ENCODE measurements at places on chromosomes 3 and 15.

DNA sequence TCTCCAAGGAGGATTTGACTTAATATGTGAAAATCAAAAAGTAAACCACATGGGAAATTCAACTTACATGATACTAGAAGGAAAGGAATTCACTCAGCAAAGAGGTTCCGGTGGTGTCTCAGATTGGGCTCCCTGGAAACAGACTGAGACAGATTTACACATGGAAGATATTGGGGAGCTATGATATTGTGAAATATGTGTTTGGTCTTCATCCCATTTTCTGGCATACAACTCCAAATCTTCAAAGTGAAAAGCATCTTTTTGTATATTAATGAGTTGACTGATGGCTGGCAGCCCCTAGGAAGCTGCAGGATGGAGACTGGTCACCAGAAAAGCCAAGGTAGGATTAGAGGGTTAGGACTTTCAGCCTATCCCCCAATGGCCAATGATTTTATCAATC lies 29.3 kb downstream of the GRK7 start:
- DNase-seq, result no peak

GRCh38 chr3:156599089-156599874 lies 44.4 kb upstream of the SSR3 start:
- DNase-seq, result no peak

GRCh38 chr3:13054341-13055285 lies 18.6 kb downstream of the IQSEC1 start:
- DNase-seq, result no peak

DNA sequence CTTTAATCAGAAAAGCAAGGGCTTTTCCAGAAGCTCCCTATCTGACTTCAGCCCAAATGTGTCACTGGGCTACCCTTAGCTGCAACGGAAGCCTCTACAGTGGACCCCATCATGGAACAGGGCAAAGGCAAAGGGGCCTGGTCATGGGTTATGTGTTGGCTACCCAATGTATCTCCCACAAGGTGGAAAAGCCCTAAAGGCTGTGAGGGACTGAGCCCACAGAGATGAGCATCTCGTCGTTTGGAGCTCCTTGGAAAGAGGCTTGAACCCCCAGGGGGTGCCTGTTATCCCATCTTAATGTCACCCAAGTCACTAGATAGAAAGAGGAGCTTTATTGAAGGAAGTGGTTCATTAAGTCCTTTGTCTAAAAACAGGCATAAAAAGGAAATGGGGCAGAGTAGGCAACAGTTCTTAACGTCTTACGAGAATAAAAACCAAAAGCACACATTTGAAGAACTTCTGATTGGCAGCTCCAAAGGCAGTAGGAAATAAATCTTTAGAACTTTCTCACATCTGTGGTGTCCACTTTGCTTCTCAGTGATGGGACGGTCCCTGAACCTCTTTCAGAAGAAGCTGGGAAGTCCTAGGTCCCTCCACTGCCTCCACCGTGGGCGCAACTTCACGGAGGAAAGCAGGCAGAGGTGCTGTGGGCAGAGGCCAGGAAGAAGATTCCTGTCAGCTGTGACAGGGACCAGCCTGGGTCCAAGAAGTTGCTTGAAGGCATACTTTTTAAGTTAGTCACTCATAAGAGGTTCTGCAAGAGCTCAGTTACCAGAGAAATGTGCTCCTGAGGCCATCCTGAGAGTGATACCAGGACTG lies 93.7 kb downstream of the MYLK start:
- peak; percentile 80 for DNase-seq

- no peak for DNase-seq
Observed at GRCh38 chr15:39025321-39025720, 460.7 kb upstream of the RASGRP1 start.

- DNase-seq, result no peak
Observed at GRCh38 chr15:78573416-78573815, 8.1 kb downstream of the CHRNA5 start.

DNA sequence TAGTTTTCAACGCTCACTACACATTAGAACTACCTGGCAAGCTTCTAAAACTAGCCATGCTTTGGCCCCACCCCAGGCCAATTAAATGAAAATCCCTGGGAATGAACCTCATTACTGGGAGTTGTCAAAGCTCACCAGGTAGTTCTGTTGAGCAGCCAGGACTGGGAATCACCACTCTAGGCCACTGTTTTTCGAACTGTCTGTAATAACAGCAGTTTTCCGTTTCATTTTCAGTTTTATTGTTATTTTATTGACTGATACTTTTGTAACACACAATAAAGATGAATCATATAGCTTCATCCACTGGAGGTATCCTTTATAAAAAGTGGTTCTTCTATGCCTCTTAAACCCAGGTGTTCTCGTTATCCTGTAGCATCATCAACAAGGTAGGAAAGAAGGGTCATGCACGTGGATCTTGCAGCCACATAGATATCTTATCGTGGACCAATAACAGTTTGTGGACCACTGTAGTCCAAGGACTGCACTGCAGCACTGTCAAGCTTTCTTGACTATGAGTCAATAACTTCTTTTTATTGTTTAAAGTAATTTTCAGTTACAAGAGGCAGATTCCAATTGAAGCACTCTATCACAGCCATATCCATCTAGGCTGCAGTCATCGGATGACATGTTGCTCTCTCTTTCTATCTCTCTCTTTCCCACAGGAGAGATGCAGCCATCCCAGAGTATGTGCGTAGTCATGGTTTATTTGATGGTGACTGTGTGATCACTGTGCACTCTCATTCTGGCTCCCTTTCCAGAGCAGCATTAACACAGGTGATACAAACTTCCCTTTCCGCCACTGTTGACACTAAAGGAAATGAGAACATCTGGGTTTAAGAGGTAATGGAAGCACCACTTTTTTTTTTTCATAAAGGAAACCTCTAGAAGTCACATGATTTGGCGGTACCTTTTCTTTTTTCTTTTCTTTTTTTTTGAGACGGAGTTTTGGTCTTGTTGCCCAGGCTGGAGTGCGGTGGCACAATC lies 39.0 kb upstream of the BLM start:
- DNase-seq, result no peak

DNA sequence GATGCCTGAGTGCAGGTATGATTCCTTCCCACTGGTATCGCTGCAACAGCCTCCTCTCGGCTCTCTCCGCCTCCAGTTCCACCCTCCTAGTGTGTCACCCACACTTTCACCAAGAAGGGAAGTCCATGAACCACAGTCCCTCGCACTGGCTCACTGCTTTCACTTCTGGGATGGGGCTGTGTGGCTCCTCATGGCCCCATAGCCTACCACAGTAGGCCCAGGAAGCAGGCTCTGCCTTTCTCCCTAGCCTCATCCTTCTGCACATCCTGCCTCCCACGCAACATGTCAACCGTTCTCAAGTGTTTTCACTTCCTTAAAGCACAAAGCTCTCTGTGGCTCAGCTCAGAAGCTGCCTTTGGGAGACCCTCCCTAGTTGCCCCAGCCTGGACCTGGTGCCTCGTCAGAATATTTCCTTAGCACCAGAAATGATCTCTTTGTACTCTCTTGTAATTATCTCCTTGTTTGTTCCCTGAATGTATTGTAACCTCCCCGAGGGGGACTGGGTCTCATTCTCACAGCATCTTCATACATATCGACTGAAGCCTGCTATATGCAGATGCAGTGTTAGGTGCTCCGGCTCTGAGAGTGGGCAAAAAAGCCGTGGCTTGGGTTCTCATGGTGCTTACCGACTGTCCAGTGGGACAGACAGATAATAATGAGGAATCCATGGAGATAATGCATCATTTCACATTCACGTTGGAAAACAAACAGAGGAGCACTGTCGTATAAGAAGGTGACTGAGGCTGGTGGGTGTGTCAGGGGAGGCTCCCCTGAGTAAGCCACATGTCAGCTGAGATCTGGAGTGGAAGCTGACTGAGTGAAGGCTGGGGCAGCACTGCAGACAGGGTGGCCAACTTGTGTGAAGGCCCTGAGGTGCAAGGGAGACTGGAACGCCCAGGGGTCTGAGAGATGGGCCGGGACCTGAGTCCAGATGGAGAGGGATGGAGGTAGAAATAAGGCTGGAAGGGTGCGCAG lies 107.1 kb downstream of the DGKG start:
- DNase-seq, result no peak

DNA sequence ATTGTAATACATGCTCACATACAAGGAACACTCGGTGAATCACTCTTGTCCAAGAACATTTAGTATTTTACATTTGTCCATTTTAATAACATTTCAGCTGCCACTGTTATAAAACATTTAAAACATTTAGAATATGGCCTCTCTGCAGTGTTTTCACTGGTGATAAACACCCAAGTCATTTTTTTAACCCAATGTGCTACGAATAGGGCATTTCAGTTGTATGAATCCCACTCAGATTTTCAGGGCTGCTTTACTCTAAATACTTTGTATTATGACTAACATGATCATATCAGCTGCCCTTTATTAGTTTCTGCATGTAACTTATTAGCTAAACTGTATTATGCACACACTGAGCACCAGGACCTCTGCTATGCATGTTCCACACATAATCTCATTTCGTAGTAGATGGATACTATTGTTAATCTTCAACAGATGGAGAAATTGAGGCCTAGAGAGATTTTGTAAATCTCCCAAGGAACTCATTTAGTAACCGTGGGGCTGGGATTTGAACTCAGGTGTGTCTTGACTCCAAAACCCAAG lies 148.6 kb upstream of the CDIN1 start:
- DNase-seq, result peak; percentile 14
